ENCODE measurements at places on chromosomes 7 and 10.

GRCh38 chr10:21638681-21639080 is 104.6 kb downstream of the MLLT10 start:
- DNase-seq = peak; percentile 6

- no peak for DNase-seq
These were observed 32.4 kb upstream of the ZNF273 start for GRCh38 chr7:64870656-64871055.

DNA sequence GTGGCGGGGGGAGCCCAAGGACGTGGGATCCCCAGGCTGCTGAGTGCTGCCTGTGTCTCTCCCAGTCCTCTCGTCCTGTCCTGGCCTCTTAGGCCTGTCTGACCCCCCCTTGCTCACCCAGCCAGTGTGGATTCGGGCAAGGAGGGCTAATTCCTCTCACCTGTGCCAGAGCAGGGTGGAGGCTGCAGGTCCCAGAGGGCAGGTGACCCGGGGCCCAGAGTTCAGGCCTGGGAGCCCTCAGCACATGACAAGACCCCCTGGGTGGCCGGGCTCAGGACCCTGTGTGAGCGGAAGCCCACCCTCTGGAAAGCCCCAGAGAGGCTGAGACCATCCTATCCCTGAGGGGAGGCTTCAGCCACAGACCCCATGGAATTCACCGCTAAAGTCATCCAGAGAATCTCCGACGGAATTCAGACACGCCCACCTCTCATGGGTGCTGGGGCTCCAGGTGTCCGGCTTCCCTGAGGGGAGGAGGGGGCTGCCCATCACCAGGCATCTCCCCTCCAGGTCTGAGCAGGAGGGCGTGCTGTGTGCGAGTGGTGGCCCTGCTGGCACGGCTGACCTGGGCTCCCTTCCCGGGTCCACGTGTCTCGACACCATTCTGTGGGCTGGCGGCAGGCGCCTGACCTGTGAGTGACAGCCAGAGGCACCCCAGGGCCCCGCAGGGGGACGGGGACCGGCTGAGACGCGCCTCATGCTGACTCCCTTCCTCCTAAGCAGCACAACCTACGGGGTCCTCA is 5.0 kb downstream of the KNDC1 start:
- no peak for DNase-seq

- no peak for DNase-seq
These were observed 2.0 kb upstream of the AOAH start for GRCh38 chr7:36726311-36726710.

GRCh38 chr7:142303650-142304049 is 45.8 kb upstream of the PRSS58 start:
- no peak for DNase-seq

DNA sequence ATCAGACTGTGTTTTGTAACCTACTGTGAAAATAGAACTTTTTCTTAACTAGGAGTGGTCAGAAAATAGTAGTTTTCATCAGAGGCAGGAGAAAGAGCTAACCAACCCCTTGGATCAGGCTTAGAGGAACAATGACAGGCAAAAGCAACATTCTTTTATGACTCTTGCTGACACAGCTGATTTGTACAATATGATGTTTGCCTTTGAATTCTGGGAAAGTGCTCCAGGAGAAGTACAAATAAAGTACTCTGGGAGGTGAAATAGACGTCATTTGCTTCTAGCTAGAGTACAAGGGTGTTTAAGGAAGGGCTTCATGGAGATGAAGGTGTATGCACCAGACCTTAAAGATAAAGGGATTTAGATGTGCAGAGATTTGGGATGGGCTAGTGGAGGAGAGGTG is 75.1 kb upstream of the KIAA1217 start:
- DNase-seq = no peak

GRCh38 chr7:30776971-30777370 is 5.8 kb downstream of the MINDY4 start:
- DNase-seq = no peak

GRCh38 chr7:84913731-84914130 is 273.1 kb downstream of the SEMA3D start:
- peak; percentile 35 for DNase-seq

- no peak for DNase-seq
These were observed 39.0 kb downstream of the SCIN start for GRCh38 chr7:12609561-12609960.

DNA sequence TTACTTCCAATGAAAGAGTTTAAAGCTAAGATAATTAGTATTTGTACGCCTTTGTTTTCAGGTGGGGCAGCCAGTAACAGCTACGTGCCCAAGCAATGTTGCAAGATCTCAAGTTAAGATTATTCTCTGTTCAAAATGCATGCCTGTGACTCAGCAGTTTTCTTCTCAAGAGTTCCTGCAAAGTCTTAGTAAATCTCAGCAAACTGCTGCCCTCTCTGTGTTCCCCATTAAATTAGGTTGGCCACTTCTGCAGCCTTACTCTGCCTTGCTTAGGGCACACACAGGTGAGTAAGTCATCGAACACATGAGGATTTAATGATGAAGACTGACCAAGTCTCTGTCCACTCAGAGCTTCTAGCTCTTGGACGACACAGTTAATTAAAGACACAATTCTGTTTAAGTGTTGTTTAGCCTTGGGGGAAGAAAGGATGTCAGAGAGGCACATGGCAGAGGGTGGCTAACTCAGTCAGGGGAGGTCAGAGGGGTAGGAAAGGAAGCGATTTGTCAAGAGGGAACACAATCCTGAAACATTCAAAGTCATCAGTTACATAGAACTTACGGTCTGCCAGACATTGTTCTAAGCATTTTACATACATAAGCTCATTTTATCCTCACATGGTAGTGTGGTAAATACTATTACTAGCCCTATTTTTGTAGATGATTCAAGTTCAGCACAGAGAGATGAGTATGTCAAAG is 20.2 kb upstream of the SLC35G1 start:
- peak; percentile 37 for DNase-seq

- DNase-seq = no peak
These were observed 148.4 kb downstream of the RNF133 start for GRCh38 chr7:122550545-122550944.

DNA sequence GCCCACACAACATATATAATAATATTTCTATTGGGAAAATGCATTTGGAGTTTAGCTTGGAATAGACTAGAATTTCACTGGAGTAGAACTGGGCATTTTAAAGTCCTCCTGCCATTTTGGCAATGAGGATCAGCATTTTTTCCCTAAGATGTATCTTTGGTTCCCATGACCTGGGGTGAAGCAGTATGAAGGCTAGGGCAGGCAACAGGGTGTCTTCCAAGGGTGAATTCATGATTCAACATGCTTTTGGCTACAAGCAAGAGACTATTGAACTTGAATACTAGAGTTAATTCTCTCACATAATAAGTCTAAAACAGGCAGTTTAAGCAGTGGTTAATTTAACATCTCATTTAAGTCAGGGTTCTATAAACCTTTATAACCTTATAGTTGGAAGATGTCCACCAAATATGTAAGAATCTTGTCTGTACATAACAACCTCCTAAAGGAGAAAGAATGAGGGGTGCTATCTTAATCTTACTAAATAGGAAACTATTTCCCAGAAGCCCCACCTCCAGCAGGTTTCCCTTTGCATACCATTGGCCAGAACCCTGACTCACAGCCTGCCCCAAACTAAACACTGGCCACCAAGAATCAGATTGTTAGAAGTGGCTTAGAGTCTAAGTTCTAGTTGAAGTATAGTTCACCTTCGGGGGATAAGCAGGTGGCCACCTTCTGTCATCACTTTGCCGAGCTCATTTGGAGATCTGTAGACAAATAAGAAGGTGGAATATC is 96.0 kb upstream of the PRPS1L1 start:
- no peak for DNase-seq

DNA sequence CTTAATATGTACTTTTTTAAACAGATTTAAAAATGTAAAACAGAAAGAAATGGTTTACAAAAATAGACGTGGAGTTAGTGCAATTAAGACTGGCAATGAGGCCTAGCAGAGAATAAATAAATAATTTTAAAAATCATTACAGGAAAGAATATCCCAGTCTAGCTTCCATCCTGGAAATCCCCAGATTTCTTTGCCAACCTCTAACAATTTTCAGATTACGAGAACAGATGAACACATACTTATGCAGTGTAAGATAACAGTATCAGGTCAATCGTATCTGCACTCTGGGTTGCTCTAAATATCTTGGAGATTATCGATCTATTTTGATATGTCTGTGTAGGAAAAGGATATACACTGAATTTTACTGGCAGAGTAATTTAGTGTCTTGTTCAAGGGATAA is 210.5 kb downstream of the SEMA3A start:
- no peak for DNase-seq

DNA sequence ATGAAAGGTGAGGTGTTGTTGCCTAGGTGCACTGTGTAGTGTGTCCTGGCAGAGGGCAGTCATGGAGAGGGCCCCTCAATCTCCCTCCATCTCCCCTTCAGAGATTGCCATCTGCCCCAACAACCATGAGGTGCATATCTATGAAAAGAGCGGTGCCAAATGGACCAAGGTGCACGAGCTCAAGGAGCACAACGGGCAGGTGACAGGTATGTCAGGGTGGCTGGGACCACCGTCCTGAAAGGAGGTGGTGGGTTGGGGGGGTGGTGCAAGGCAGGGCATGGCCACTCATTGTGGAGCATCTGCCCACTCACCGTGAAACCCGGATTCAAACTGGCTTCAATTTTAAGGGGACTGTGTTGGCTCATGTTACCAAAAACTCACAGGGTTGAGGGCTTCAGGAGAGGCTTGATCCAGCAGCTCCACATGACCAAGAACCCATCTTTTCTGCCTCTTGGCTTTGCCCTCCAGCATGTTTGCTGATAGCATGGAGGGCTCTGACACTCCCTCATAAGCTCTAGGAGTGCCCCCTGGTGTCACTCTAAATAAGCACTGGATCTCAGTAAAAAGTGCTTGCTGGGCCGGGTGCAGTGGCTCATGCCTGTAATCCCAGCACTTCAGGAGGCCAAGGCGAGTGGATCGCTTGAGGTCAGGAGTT is 12.2 kb downstream of the ARPC1B start:
- peak; percentile 40 for DNase-seq

- DNase-seq = peak; percentile 76
These were observed 108.9 kb upstream of the FAM3C start for GRCh38 chr7:121505021-121505420.

- DNase-seq = peak; percentile 98
These were observed 399.5 kb upstream of the ANKRD30A start for GRCh38 chr10:36725581-36726520.

DNA sequence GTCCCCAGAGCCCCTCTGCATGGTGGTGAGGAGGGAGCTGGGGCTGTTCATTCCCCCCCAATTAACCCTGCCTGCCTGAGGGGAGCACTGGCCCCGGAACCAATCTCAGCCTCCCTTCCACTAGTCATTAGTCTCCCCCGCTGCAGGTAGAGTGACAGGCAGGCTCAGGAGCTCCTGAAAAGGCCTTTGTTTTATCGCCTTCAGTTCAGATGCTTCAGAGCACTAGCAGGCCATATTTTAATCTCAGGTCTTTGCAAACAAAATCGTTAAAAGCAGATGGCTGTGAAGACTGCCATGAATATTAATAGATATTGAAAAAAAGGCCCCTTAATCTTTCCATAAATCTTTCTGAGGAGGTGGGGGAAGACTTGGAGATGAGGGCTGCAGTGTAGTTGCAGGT is 250.7 kb downstream of the RPS24 start:
- no peak for DNase-seq

GRCh38 chr7:148521271-148521670 is 69.3 kb upstream of the C7orf33 start:
- DNase-seq = no peak

GRCh38 chr7:30726296-30727006 is 25.5 kb upstream of the INMT start:
- no peak for DNase-seq

DNA sequence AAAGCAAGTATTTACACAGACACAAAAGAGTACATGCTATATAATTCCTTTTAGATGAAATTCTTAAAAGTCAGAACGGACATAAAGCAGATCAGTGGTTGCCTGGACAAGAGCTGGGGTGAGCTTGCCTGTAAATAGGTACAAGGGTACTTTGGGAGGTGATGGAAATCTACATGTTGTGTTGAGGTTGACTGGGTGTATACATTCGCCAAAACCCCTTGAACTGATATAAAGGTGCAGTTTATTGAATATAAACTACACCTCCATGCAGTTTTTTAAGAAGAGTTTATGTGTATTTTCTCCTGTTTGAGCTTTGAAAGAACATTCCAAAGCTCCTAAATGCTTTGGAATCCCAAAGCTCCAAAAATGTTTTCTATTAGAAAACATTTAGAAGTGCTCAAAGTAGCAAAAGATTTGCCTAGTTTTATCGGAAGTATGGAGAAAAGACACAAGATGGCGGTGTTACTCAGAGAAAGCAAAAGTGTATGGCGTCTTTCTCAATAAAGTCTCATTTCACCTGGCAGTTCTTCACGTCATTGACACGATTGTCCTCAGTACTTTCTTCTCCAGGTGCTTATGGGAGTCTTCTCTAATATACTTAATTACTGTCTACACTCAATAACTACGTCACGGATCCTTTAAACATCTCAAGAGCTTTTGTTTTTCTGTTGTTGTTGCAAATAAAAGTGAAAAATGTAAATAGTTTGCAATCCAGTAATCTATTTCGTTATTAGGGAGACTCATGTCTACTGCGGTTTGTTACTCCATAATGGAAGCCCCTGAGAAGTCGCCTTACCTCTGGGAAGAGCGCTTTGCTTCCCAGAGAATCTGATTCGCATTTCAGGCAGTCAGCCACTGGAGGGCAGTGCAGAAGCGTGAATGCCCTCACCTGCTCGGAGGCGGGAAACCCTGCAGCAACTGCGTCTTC is 14.7 kb upstream of the SEC61G start:
- peak; percentile 78 for DNase-seq

DNA sequence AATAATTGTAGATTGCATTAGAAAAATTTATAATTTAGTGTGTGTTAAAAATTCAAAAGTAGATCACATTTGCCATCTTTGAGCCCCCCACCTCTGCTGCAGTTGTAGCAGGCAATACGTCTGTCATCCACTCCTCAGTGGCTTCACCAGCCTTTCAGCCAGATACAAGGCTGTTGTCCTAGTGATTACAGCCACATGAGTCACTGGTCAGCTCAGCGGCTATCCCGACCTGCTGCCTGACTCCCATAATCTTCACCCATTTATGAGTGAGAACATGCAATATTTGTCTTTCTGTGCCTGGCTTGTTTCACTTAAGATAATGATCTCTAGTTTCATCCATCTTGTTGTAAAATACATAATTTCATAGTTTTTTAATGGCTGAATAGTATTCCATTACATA is 9.2 kb downstream of the OR2A5 start:
- DNase-seq = no peak

DNA sequence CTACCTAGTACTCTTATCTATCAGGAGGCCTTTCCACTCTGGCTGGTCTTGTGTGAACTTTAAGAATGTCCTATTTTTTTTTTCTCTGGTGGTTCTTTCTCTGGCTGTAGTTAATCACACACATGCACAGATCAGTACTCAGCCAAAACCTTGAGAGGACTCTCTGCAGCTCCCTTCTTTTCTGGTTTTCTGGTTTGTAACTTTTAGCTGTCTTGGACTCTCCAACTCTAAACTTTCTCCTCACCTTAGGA is 54.9 kb upstream of the HELLS start:
- DNase-seq = no peak

DNA sequence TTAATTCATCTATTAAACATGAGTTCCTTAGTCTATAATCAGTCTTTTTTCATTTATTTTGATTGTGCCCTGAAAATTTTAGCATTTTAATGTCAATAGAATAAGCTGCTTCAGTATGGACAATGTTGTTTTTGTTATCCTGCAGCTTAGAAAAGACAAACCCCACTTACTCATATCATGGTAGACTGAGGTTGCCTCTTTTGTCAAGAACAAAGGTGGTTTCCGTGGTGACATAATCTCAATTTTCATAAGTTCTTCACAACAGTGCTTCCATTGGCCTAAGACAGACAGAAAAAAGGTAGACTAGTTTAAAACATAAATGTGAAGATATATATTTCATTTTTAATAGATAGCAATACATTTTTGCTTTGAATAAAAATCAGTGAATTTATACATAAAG is 69.1 kb downstream of the RTKN2 start:
- DNase-seq = no peak

- no peak for DNase-seq
These were observed 14.8 kb downstream of the CYP26A1 start for GRCh38 chr10:93088466-93088865.

All from fibroblast of skin of right quadriceps (primary cell).